ENCODE measurements at places on chromosomes 4 and X. TPM values are rescaled to one million over a fixed set of nuclear protein-coding genes. Genes with fewer than 3 reads are reported as not detected.

Gene CXCL6
- total RNA-seq = 2.3 TPM

Gene CXCL3
- total RNA-seq = 1.6 TPM

Gene BEND2
- under 0.01 TPM for total RNA-seq

Gene TRO
- total RNA-seq = 24.1 TPM

Gene PLAC1
- not detected for total RNA-seq

Gene RHOXF1
- total RNA-seq = not detected

Gene ARR3
- total RNA-seq = not detected

Gene OTC
- 3.6 TPM for total RNA-seq

DNA sequence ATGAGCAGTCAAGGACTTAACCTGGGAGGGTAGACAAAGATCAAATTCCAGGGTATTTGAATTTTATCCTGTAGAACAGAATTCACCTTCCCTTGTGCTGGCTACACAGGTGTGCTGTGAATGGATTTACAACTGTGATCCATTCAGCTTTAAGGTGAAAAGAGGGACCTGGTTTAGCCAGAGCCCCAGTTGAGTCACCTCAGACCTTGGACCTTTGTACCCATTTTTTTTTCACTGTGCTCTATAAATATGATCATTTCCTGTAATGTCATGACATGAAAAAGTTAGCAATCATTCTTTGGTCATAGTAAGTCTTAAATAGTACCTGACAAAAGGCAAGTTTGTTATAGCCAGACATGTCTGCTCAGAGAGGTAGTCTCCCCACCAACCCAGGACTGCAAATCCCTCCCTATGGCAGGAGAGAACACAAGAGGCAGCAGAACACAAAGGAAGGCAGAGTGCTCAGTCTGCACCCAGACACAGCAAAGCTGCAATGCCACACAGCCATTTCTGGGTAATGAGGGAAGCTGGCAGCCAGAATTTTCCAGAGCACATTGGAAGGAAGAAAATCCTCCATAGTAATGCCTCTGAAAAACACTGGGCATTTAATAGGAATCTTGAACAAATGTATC lies 77.9 kb downstream of the CXXC4 start:
- H3K27ac ChIP-seq = peak overlapping the region; percentile 28
- H3K4me3 ChIP-seq = no peak overlapping the region
- peak; percentile 36 for DNase-seq
- H3K36me3 ChIP-seq = no peaks in the 10 kb centered on the region
- H3K27me3 ChIP-seq = no peaks in the 10 kb centered on the region

- no peak overlapping the region for H3K27ac ChIP-seq
- no peak overlapping the region for H3K4me3 ChIP-seq
- H3K27me3 ChIP-seq = no peaks in the 10 kb centered on the region
- DNase-seq = no peak
- H3K4me1 ChIP-seq = no peaks in the 10 kb centered on the region
Measured at GRCh38 chrX:576904-577560, 53.6 kb upstream of the SHOX start.

DNA sequence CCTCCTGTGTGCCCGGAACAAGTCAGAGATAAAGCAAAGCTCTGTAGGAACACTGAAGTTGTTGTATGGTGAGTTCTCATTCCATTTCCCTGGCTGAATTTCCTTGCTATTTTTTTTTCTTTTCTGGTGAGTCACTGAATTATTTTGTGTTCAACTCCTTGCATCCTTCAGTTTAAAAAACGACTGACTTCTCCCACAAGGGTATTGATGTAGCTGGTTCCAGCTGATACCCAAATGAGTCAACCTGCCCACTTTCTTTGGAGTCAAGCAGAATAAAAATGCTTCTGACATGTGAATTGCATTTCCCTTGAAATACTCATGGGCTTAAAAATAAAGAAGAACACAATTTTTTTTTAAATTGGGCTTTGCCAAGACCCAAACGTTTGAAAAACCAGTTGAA lies 85.5 kb downstream of the SHOX start:
- H3K36me3 ChIP-seq = no peaks in the 10 kb centered on the region
- H3K4me1 ChIP-seq = no peaks in the 10 kb centered on the region

GRCh38 chr4:45453258-45453853 lies 670.5 kb downstream of the GABRG1 start:
- no peak overlapping the region for H3K27ac ChIP-seq
- H3K27me3 ChIP-seq = no peaks in the 10 kb centered on the region
- no peak for DNase-seq
- H3K4me3 ChIP-seq = no peak overlapping the region

GRCh38 chr4:53156896-53157295 lies 209.0 kb downstream of the SCFD2 start:
- no peak overlapping the region for H3K4me3 ChIP-seq
- H3K4me1 ChIP-seq = peaks cover 4% of the 10 kb centered on the region
- DNase-seq = no peak
- no peaks in the 10 kb centered on the region for H3K36me3 ChIP-seq
- H3K27ac ChIP-seq = no peak overlapping the region

DNA sequence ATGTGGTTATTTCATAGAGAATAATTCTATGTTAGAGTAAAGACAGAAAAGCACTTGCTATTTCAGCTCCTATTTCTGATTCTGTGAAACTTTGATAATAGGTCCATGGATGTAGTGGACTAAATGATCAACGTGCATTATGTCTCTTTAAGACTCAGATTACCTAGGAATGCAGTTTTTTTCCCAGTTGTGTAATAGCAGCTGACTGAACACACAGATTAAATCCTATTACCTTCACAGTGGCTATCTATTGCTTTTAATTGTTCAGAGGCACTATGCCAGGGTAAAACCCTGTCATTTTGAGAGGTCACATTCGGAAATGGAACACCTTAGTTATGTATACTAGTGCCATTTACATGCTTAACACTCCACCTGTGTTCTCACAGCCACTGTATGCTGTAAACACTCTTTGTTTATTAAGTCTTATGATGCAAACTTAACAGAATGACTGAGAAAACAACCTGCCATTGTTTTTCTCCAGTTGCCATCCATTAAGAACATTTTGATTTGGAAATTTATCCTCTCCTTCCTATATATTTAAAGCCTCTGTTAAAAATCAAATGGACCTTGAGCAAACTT lies 70.5 kb downstream of the HPGD start:
- no peak for DNase-seq
- no peak overlapping the region for H3K4me3 ChIP-seq
- no peak overlapping the region for H3K27ac ChIP-seq
- peaks cover 26% of the 10 kb centered on the region for H3K4me1 ChIP-seq
- H3K36me3 ChIP-seq = no peaks in the 10 kb centered on the region

- DNase-seq = no peak
- no peak overlapping the region for H3K4me3 ChIP-seq
- H3K4me1 ChIP-seq = no peaks in the 10 kb centered on the region
- no peaks in the 10 kb centered on the region for H3K27me3 ChIP-seq
- H3K27ac ChIP-seq = no peak overlapping the region
- H3K36me3 ChIP-seq = no peaks in the 10 kb centered on the region
Measured at GRCh38 chr4:151811403-151811802, 50.6 kb upstream of the GATB start.

GRCh38 chrX:16730450-16730849 lies 11.0 kb downstream of the SYAP1 start:
- H3K4me3 ChIP-seq = no peak overlapping the region
- H3K4me1 ChIP-seq = peaks cover 16% of the 10 kb centered on the region
- H3K27me3 ChIP-seq = no peaks in the 10 kb centered on the region
- DNase-seq = no peak

DNA sequence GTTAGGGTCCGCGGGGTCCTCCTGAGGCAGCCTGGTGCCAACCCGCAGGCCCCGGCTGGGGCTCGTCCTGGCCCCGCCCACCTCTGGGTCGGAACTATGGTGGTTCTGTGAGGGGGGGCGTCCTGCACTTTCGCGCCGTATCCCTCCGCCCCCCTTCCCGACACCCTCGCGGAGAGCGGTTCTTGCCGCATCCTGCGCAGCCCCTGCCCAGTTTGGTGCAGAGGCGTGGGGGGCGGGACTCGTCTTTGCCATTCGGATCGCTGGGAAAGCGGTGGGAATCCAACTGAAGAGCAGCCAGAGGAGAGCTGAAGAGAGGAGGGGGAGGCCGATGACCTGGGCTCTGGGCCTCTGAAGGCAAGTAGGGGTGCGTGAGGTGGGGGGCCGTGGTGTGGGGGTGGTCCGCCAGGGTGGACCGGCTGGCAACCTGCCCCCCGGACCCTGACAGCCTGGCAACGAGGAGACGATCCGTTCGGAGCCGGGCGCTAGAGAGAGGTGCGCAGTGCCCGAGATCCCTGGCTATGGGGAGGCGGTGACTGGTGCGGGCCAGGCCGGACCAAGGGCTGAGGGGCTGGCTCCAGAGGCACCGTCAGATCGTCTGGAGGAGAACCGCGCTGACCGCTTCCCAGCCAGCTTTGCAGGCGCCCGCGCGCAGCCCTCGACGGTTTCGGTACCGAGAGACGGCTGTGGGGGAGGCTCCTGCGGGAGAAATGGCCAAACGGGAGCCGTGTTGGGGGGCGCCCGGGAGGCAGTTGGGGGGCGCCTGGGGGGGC lies at the start of gene GPRASP1:
TSS of gene GPRASP1 (plus strand) at position 242 of the 770 bp plus-strand sequence. CDS start 2,431 bp downstream, outside the sequence.
- H3K4me3 ChIP-seq = peak within 1 kb of the TSS; percentile 8
- H3K27ac ChIP-seq = no peak within 1 kb of the TSS
- DNase-seq = peak; percentile 46
- peaks cover 4% of the 10 kb centered on the region for H3K4me1 ChIP-seq

GRCh38 chr4:105451346-105451745 lies 22.5 kb downstream of the PPA2 start:
- no peak overlapping the region for H3K4me3 ChIP-seq
- peaks cover 16% of the 10 kb centered on the region for H3K4me1 ChIP-seq
- H3K27ac ChIP-seq = no peak overlapping the region
- H3K36me3 ChIP-seq = no peaks in the 10 kb centered on the region

GRCh38 chrX:40065296-40066046 lies 32.3 kb downstream of the BCOR start:
- H3K4me3 ChIP-seq = no peak overlapping the region
- no peaks in the 10 kb centered on the region for H3K4me1 ChIP-seq
- no peaks in the 10 kb centered on the region for H3K36me3 ChIP-seq
- DNase-seq = no peak

DNA sequence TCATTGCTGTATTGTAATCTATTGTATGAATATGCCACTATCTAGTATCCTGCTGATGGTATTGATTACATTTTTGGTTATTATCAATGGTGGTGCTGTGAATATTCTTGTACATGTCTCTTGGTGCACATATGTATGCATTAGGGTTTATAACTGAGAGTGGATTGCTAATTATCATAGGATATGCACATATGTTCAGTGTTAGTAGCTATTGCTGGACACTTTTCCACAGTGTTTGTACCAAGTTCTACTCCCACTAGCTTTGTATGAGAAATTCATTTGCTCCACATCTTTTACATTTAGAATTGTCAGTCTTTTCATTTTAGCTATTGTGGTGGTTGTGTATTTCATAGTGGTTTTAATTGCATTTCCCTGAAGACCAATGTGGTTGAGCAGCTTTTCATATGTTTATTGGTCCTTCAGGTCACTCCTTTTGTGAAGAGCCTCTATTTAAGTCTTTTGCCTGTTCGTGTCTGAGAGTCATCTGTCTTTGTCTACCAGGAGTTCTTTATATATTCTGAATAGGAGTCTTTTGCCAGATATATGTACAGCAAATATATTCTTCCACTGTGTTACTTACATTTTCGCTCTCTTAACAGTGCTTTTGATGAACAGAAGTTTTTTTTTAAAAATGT lies 87.1 kb downstream of the TBC1D19 start:
- no peaks in the 10 kb centered on the region for H3K36me3 ChIP-seq
- no peak for DNase-seq
- H3K4me3 ChIP-seq = no peak overlapping the region

DNA sequence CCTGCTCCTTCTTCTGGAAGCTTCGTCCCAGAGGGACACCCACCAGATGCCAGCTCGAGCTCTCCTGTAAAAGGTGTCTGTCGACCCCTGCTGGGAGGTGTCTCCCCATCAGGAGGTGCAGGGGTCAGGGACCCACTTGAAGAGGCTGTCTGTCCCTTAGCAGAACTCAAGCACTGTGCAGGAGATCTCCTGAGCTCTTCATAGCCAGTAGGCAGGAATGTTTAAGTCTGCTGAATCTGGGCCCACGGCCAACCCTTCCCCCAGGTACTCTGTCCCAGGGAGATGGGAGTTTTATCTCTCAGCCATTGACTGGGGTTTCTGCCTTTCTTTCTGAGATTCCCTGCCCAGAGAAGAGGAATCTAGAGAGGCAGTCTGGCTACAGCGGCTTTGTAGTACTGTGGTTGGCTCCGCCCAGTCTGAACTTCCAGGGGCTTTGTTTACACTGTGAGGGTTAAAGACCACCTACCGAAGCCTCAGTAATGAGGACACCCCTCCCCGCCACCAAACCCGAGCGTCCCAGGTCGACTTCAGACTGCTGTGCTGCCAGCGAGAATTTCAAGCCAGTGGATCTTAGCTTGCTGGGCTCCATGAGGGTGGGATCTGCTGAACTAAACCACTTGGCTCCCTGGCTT lies 1383.0 kb upstream of the TENM3 start:
- H3K27ac ChIP-seq = no peak overlapping the region
- no peaks in the 10 kb centered on the region for H3K4me1 ChIP-seq
- no peak for DNase-seq
- H3K27me3 ChIP-seq = no peaks in the 10 kb centered on the region

GRCh38 chrX:103253608-103254007 lies 1.3 kb downstream of the TCEAL8 start:
- DNase-seq = no peak
- H3K27me3 ChIP-seq = no peaks in the 10 kb centered on the region
- no peak overlapping the region for H3K4me3 ChIP-seq
- peak overlapping the region; percentile 75 for H3K27ac ChIP-seq

DNA sequence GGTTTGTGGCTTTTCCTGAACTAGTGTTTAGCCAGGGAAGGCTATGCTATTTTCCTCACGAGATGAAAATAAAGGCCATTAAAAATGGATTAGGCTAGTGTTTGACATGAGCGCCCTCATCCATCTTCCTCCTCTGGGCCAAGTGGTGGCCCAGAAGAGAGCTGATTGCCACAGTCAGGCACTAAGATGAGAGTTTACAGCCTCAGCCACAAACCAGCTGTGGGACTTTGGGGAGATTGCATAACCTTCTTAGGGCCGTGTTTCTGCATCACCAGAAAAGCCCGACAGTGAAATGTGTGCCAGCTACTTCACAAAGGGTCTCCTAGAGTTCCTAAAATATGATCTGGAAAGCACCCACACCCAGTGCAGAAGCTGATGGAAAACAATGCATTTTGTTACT lies 42.3 kb upstream of the LNX1 start:
- H3K4me3 ChIP-seq = no peak overlapping the region
- H3K4me1 ChIP-seq = peaks cover 10% of the 10 kb centered on the region
- H3K36me3 ChIP-seq = no peaks in the 10 kb centered on the region
- H3K27me3 ChIP-seq = no peaks in the 10 kb centered on the region
- H3K27ac ChIP-seq = no peak overlapping the region

DNA sequence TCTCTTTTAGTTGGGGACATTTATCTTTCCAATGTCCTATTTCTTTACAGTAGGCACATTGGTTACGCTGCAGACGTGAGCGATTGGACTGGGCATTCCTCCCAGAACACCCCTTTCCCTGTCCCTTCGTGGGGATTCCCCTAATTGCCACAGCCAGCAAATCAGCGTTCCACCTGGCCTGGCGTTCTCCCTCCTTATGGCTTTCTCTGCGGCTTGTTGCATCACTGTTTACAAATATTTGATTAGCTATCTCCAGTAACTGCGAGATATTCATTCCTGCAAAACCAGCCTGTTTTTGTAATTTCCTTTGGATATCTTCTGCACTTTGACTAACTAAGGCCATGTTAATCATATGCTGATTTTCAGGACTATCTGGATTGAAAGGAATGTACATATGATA lies 202.5 kb upstream of the KLF8 start:
- no peak overlapping the region for H3K4me3 ChIP-seq
- H3K36me3 ChIP-seq = no peaks in the 10 kb centered on the region
- no peak for DNase-seq
- H3K4me1 ChIP-seq = no peaks in the 10 kb centered on the region
- H3K27me3 ChIP-seq = no peaks in the 10 kb centered on the region
